NCI-H460 (cell line): ENCODE measurements at places on chromosomes 1 and 21.

DNA sequence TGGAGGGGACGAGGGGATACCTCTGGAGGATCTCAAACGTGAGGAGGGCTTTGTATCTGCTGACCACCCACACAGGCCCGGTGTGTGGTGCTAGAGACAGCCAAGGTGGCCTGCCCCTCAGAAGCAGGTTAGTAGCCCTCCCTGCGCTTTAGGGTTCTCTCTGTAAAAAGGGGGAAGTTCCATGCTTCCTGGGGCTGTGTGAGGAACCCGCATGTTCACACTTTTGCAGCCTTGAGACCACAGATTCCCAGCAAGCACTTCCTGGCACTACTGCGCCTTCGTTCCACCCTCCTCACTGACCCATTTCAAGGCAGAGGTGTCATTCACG is 7.9 kb upstream of the GUCA2B start:
- no peak for DNase-seq

DNA sequence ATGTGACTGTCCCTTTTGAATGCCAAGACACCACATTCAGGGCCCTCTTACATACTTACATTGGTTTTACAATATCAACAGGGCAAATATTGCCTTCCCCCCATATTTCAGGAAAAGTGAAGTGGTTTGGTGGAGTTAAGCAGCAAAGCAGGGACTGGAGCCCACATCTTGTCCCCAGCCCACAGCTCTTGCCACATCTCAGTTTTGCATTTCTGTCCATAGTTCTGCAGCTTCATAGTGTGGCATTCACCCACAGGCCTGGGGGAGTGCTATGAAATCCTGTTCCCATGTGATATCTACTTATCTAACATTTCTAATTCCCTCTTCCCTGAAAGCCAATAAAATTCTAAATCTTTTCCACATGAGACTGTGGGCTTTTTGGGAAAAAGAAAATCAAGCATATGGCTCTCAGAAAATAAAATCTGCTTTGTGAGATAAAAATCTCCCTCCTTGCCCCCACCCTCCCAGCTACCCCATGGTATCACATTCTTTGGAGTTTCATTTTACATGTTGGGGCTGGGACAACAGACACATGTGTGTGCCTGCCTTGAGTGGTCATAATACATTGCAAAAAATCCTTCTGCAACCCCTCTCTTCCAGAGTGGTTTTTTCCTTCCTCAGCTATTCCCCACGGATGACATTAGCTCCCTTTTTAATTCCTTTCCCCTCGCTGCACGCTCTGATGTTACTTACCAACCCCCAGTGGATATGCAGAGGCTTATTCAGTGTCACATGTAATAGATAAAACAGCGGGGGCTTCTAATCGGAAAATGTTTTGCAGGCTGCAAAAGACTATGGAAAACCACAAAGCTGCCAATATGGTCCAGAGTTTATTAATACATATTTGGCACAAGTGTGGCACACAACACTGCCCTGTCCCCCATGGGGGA is 20.5 kb upstream of the CD2 start:
- no peak for DNase-seq

DNA sequence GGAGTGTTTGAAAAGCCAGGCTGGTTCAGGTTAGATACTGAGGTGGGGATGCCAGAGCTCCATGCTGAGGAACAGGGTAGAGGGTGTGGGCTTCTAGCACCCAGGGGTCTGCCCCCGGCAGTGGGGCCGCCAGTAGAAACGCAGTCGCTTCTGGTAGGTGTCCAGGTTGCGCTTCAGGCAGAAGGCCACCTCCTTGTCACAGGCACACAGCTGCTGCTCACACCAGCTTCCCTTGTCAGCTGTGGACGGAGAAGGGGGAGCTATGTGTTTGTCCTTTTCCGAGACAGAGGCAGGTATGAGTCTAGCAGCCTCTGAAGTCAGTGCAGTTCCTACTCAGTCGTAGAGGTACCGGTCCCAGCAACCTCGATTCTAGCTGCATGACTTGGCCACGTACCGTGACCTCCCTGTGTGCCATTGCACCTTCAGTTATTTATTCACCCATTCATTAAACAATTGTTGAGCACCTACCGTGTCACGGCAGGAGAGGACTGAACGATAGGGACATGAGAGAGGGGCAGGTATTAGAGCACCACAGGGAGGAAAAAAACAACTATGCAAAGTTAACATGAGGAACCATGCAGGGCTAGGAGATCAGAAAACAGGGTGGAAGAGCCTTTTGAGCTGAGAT is 5.2 kb downstream of the PLA2G2D start:
- no peak for DNase-seq

DNA sequence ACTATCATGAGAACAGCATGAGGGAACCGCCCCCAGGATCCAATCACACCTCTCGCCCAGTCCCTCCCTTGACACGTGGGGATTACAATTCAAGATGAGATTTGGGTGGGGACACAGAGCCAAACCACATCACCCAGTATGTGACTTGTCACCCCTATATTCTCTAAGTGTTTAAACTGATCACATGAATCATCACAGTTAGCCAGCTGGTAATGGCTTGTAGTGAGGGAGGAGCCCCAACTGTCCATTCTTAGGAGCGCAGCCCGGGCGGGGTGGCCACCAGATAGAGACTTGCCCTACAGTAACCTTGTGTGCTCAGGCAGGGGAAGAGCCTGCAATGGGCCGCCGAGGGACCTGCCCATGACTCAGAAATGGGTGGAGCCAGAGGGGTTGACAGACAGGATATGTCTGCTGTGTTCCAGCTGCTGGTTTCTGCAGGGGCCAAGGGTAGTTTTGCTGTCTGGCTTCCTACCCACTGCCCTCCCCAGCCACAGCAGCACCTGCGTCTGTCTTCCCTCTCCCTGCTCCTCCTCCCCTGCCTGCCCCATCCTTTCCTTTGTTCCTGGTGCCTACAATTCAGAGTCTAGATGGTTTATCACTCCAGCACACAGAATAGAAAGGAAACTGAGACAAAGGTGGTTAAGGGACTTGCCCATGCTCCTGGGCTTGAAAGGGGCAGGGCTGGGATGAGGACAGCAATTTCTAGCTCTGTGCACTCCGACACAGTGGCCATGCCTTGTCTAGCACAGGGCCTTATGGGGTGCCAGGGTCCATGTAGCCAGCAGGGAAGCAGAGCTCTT is 9.2 kb downstream of the ABCG1 start:
- DNase-seq, result peak; percentile 82

DNA sequence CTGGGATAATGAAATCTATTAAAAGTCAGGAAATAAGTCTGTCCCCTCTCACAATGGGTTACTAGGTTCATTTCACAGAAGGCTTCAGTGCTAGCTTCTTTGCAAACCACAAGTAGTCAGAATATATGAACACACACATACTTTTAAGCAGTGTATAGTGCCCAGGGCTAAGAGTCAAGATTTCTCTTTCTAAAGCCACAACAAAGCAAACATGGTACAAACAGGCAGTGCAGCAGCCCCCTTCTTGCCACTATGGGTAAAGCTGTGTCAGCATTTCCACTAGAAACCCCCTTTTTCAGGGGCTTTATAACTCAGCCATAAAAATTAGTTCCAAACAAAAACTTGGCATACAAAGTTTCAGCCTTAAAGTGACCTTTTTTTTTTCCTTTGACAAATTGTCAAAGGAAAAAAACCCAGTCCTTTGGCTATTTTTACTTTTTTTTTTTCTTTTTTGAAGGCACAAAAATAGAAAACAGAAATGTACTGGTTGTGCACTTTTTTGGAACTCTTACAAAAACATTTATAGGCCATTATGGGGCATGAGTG is 315.4 kb downstream of the LMO4 start:
- no peak for DNase-seq

GRCh38 chr1:69551476-69552324 is 16.0 kb upstream of the LRRC7 start:
- DNase-seq, result no peak

DNA sequence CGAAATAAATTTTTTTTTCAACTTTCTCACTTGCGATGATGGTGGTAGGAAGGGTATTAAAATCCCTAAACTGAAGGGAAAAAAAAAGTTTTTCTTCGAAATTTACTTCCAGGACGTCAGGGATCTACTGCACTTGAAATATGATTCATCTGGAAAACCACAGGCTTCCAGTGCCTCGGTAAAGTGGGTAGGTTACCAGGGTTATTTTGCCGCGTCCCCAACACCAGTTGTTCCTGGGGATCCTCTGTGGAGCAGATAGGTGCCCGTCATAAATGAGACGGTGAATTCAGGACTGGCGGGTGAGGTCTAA is 773 bp downstream of the RABIF start:
- no peak for DNase-seq

DNA sequence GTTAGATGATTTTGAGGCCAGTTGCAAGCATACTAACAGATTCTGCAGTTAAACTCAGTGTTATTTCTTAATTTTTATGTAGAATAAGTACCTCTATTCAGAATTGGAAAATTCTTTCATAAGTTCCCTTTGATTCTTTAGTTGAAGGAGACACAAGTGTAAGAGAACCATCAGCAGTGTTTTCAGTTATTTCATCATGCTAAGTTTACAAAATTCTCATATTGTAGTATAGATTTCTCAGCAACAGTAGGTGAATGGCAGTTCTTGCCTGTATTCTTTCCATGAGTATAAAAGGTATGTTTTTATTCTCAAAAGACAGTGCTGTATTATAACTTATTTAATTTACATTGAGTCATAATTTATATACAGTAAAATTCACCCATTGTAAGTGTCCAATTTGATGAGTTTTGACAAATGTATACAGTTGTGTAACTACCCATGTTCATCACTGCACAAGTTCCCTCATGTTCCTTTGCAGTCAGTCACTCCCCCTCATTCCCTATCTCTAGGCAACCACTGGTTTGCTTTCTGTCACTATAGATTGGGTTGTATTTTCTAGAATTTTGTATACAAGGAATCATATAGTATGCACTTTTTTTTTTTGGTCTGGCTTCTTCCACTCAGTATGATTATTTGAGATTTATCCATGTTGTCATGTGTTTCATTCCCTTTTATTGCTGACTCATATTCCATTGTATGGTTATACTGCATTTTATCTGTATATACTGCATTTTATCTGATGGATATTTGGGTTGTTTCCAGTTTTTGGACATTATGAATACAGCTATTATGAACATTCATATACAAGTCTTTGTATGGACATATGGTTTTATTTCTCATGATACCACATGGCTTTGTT is 3.9 kb downstream of the RPS6KC1 start:
- DNase-seq, result no peak

GRCh38 chr1:86846164-86846647 is 67.7 kb downstream of the SELENOF start:
- peak; percentile 17 for DNase-seq

DNA sequence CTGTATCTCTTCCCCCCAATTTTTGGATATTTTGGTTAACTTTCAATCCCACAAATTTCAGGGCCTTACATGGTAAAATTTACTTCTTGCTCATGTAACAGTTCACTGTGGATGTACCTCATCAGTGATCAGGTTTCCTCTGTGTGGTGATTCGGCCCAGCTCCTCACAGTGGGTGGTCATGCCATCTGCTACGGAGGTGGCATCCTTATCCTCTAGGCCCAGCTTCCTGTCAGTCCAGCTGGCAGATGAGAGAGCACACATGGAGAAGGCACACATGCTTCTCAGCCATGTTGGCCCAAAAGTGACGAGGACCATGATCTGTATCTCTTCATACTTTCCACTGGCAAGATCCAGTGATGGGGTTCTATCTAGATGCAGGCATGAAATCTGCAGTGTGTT is 27.2 kb downstream of the PCBP3 start:
- no peak for DNase-seq

DNA sequence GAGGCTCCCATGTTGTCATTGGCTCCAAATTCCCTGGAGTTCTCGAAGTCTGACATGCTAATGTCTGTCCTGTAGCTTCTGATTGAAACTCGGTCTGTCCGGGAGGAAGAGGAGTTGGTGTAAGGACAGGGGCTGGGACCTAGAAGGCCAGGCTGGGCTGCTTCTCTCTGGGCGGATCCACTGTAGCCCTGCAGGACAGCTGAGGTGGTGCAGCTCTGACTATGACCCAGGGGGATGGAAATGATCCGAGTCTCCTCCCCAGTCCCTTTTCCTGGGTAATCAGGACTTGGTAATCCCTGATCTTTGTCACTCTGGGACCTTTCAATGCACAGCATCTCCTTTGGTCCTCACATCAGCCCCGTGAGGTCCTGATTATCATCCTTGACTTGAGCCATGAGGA is 10.0 kb upstream of the FCMR start:
- DNase-seq, result no peak

DNA sequence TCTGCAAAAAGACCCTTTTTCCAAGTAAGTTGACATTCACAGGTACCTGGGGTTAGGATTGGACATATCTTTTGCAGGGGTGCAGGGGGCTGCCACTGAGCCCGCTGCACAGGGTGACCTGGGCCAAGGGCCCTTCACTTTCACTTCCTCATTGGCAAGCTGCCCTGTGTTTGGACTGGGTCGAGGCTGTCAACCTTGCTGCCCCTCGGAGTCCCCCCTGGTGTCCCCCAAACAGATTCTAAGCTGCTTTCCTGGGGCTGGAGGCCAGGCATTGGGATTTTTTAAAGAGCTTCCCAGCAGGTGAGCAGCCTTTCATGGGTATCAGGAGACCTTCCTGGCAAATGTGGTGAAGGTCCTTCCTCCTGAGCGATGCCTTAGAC is 7.9 kb upstream of the UMODL1 start:
- DNase-seq, result no peak

DNA sequence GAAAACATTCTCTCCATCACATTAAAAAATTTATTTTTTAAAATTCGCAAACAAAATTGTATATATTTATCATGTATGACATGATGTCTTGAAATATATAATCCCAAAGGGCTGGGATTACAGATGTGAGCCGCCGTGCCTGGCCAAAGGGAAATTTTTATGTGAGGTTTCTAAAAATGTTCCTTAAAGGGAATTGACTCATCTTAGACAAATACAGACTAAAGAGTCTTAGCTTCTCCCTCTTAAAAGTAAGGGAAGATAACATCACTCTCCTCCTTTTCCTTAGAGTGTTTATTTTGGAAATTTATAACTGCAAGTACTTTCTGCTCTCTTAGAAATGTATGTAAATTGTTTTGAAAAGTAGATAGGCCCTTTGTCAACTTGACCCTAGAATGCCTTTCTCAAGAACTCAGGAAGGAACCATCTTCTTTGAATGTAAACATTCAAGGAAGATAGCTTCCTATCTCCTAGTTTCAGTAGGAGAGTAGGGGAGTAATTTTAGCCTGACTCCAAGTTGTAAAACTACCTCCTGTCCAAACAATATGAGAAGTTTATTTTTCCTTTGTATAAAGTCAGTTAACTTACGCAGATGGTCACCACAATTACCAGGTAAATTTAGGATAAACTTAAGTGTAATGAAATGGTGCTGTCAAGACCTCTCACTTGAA is 59.5 kb downstream of the C21orf91 start:
- DNase-seq, result no peak
